ENCODE measurements at places on chromosomes 3 and 15.

GRCh38 chr3:172676196-172676922 is 34.5 kb downstream of the NCEH1 start:
- DNase-seq = no peak

DNA sequence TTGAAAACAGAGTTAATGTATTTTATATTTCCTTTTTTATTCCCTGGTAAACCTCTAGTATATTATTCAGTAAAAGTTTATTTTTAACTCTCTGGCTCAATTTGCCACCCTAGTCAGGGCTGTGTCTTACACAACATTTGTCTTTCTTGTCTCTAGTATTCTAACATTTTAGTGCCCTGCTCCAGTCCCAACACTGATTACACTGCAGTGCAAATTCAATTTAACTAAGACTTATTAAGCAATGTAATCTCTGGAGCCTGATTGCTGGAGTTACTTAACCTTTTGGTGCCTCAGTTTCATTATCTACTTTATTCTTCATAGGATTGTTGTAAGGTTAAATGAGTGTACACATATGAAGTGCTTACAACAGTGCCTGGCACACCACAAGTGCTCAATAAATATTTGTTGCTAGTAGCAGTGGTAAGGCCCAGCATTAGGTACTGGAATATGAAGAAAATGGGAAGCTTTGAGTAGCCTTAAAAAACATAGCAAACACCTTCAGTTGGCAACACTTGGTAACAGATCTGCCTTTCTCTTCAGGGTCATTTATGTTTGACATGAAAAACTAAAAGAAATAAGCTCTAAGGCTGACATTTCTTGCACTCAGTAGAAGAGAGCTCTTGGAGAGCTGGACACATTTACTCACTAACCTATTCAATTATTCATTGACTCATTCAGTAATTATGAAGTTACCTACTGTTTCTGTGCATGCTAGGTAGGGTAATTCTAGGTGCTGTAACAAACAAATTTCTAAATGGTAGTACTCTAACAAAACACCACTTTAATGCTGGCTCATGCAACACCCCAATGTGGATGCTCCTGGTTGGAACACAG is 364.5 kb upstream of the EPHA3 start:
- DNase-seq = no peak

GRCh38 chr3:73475175-73475574 is 149.6 kb downstream of the PDZRN3 start:
- DNase-seq = no peak

DNA sequence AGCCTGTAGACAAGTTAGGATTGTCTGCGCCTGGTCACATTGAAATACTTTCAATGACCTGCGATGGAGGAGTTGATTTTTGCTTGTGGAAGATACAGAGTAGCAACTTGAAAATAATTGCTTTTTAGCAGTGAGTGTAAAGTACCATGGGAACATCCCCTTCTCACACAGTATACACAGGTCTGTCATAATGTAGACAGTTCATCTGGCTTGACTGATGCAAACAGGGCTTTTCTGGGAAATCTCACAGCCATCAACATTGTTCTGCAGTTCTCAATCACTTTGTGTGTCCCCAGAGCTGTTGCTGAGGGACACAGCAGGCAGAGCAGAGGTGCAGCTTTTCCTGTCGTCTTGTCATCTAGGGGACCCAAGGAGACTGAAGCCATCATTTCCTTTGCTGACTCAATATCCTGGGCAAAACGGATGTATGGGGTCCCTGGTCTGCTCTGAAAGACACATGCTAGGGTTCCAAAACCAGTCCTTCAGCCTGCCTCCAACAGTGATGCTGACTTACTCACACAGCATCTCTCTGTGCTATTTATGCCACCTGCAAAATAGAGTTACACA is 5.3 kb upstream of the REC114 start:
- DNase-seq = no peak

GRCh38 chr15:78092261-78093041 is at the start of gene SH2D7:
Gene SH2D7, plus strand, starts transcription at chr15:78092561. Its CDS starts 24 bp downstream, at chr15:78092585.
- DNase-seq = no peak

- no peak for DNase-seq
Observed at GRCh38 chr3:22685597-22685996, 517.5 kb upstream of the UBE2E2 start.

DNA sequence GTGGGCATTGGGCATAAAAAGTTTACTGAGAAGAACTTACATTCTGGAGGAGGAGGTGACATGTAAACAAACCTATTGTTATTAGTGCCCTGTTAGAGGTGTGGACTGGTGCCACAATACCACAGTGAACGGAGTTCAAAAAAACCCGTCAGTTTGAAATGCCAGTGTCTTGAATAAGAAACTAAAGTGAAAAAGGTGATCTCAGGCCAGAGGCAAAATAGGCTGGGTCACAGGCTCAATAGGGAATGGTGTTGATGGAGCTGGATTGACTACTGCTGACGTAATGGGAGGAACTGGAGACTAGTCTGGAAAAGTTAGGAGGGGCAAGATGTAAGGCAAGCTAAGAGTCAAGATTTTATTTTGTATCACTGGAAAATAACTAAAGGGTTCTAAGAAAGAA is 1.6 kb upstream of the DCBLD2 start:
- DNase-seq = no peak

DNA sequence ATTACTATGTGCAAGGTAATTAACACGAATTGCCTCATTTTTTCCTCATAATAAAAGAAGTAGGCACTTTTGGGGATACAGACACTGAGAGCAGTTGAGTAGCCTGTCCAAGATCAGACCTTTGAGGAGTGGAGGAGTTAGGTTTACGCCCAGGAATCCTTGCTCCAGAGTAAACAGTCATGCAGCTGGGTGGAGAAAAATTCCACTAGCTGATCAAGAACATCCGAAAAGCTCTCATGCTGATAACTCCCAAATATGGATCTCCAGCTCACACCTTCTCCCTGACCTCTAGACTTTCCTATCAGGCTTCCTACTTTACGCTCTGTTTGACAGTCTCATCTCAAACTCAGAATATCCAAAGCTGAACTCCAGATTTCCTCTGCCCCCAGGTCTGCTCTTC is 53.3 kb downstream of the ST6GAL1 start:
- no peak for DNase-seq

DNA sequence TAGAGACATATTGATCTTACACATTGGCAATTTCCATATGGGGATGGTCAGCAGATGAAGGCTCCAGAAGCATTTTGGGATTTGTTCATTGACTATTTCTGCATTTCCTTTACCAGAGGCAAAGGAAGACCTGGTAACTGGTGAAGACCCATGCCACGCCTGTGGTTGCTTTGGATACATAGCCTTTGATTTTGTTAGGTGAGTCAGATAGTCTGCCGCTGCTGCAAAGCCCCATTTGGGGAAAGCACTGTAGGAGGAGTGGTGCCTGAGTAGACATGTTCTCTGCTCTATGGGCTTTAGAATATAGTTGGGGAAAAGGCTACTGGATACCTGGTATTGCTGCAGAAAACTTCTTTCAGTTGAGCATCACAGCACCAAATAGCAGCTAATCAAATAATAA is 56.8 kb downstream of the TFG start:
- DNase-seq = no peak

DNA sequence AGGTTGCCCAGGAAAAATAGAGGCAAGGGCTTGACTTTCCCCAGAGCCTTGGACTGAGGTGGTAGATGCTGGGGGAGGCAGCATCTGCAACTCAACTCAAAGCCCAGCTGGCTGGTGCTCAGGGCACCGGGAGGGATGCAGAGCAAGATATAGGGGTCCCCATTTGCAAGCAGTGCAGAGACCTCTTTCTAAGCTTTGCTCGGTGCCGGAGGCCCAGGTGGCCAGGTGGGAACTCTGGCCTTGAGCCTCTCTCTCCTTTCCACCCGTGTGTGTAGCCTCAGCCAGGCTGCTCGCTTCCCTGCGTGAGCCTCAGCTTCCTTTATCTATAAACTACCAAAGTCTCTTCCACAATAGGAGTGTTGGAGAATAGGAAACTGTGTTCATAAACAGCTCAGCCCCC is 36.5 kb downstream of the SLC6A6 start:
- DNase-seq = no peak

- no peak for DNase-seq
Observed at GRCh38 chr15:67421105-67421504, 99.8 kb upstream of the C15orf61 start.

GRCh38 chr3:61848885-61849284 is 287.5 kb downstream of the PTPRG start:
- no peak for DNase-seq

- DNase-seq = no peak
Observed at GRCh38 chr15:49742381-49742780, 121.5 kb downstream of the DTWD1 start.

DNA sequence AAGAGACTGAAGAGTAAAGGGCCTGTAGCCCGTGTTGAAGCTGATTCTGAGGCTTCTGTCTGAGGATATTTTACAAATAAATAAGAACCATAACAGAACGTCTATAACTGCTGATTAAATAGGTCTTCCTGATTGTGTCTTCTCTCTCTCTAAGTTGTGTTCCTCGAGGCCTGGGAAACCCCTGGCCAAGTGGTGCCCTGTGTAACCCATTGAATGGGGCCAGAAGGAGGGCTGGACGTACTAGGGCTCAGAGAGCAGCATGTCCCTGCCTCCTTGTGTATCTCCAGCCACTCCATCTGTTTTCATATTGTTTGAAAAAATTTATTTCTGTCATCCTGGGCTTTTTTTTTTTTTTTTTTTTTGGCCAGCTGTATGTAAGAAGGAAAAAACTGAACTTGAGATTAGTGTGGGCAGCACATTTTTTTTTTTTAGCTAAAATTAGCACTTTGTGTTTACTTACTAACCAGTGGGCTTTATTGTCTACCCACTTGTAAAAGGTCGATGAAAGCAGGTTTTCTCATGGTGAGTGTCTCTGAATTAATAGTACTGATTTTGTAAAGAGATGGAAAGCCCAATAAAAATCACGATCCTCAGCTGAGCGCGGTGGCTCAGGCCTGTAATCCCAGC is 10.7 kb downstream of the DHX30 start:
- no peak for DNase-seq

DNA sequence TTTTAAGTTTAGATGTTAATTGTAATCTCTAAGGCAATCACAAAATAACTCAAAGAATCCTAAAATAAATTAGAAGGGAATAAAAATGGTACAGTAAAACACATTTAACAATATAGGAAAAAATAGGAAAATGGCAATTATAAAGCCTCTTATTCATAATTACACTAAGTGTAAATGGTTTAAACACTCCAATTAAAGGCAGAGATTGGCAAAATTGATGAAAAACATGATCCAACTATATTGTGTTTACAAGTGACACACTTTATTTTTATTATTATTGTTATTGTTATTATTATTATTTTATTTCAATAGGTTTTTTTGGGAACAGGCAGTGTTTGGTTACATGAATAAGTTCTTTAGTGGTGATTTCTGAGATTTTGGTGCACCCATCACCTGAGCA is 48.7 kb upstream of the DYNC1LI1 start:
- DNase-seq = no peak
